Stimulated activated CD8-positive, alpha-beta memory T cell treated with anti-CD3 and anti-CD28 coated beads, Interleukin-2, amount 100 ng/mL, for 1 hour (primary cell): ENCODE measurements at places on chromosomes 5 and 9.

DNA sequence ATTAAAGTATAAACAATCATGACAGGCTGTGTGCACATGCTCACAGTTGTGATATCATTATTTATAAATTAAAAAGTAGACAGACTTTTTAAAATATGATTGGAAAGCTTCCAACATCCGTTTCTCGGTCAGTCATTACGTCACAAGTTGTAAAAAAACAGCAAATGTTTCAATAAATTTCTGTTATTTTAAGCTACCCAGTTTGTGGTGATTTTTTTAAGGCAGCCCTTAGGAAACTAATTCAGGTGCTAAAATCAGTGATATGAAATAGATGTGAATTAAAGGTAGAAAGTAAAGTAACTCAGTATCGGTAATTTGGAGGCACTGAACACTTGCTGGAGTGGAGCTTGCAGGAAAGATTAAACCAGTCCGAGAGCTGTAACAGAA, 1.2 kb downstream of the CCNH start:
- DNase-seq, result no peak

DNA sequence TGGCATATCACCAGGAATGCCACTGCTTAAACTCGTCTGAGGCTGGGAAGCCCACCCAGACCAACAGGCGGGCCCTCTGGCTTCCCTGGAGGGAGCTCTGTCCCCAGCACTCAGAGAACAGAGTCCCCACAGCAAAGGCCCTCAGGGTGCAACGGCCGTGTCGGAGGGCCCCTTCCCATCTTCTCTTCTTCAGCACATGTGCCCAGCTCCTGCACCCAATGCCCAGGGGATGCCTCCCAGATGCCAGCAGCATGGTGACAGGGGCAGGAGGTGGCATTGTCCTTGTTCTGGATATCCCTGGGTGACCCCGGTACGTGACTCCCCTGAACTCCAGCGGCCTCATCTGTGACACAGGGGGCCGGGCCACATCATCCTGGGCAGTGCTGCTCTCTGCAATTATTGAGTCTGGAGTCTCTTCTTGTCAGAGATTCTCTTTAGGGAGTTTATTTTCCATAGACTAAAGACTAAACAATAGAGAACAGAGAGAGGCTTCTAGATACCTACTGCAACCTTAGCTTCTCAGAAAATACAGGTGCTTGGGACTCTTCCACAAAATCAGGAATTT, 13.6 kb upstream of the OLFM1 start:
- DNase-seq, result no peak

GRCh38 chr5:119400245-119400644, 44.4 kb downstream of the TNFAIP8 start:
- DNase-seq, result no peak

- DNase-seq, result no peak
Measured at GRCh38 chr5:158392753-158393152, 533.8 kb upstream of the CLINT1 start.

- DNase-seq, result no peak
Measured at GRCh38 chr5:87069974-87070608, 197.6 kb upstream of the RASA1 start.

DNA sequence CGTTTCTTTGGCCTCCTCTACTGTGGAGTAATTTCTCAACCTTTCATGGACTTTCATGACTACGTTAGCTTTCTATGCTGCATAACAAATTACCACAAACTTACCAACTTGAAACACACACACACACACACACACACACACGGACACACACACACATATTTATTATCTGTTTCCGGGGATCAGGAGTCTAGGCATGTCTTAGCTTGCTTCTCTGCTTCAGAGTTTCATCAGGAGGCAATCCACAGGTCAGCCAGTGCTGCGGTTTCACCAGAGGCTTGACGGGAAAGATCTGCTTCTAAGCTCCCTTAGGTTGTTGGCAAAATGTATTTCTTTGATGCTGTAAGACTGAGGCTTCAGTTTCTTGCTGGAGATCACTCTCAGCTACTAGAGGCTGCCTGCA, 59.0 kb upstream of the C9orf72 start:
- no peak for DNase-seq

GRCh38 chr9:6495466-6495865, 82.5 kb downstream of the UHRF2 start:
- no peak for DNase-seq
